Common myeloid progenitor, CD34-positive (primary cell): ENCODE measurements at places on chromosomes 1 and 21.
A peak's percentile ranks its signal among the peaks of the same experiment; 100 is the strongest.

- DNase-seq: peak; percentile 24
These were observed 10.4 kb upstream of the GJA8 start for GRCh38 chr1:147892216-147892615.

- DNase-seq: no peak
These were observed 147.5 kb downstream of the TSEN15 start for GRCh38 chr1:184199036-184199435.

- peak; percentile 86 for DNase-seq
These were observed 88.9 kb downstream of the DYRK1A start for GRCh38 chr21:37455504-37455911.

DNA sequence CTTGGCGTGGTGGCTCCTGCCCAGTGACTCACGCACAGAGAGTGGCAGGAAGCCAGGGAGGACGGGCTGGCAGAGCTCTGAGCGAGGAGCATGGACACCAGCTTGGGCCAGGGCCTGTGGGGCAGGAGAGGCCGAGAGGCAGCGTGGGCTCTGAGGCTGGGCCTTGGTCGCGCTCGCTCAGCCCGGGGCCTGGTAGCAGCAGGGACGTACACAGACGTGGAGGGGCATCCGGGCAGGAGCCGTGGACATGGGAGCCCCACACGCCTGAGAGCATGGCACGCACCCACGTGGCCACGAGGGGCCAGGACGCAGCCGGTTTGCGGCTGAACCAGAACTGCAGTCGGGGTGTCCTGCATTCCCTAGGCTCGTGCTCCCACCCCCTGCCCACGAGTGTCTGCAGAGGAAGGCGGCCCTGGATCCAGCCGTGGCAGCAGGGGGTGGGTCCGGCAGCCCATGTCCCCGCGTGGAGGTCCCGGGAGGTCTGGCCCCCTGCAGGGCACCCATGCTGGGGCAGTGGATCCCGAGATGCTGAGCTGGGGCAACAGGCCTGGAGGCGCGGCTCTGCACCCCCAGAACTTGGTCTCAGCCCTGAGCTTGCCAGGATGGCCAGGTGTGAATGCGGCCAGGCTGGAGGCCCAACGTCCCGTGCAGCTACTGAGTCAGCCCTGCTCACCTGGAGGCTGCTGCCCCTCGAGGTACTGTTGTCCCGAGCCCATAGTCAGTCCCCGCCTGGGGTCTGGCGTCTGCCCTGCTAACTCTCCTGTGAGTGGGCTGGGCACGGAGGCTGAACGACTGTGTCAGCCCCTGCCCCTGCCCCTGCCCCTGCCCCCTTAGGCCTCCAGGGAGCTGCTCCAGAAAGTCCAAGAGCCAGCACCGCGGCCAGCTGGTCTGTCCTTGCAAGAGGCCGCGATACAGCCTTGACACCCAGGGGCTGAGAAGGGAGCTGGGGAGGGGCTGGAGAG, 61.6 kb downstream of the SLX9 start:
- no peak for DNase-seq

DNA sequence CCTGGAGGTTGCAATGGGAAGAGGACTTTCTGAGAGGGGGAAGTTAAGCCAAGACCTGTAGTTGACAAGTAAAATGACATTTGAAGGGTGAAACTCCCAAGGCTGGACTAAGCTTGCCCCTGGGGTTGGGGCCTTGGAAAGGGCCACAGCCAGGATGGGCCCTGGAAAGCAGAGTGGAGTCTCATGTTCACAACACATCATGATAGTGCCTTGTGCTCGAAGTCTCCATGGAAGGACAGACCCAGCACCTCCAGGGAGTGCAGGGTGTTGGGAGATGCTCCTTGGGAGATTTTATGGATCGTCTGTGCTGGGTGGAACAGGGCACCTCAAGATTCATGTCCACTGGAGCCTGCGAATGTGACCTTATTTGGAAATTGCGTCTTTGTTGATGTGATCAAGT, 55.6 kb upstream of the ACTRT2 start:
- no peak for DNase-seq

- DNase-seq: no peak
These were observed 35.4 kb upstream of the LHX4 start for GRCh38 chr1:180194546-180195207.

DNA sequence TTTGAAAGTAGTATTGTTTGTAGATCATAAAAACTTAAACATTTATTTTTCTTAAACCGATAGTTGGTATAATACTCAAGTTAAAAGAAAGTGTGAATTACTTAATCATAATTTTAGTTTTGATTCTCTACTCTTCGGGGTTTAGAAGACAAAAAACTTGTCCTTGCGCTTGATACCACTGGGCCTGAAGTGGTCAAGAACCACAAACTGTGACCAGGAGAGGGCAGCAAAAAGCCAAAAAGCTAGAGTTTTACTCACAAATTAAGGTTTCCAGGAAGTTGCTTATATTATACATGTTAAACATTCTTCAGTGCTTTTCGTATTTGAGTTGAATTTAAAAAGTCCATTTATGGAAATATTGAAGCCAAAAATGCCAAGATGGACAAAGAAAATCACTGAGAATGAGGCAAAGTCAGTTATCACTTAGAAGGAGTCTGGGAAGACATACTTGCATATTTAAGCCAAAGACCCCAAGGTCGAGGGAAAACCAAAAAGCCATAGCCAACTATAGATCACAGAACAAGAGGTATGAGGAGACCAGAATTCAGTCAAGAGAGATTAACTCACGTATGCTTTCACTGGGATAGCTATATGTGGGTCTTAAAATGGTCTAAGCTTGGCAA, 34.2 kb downstream of the EFCAB7 start:
- DNase-seq: peak; percentile 29

- DNase-seq: no peak
These were observed 1.6 kb upstream of the PIGK start for GRCh38 chr1:77220687-77221463.

- DNase-seq: peak; percentile 57
These were observed 58.2 kb upstream of the ABCG1 start for GRCh38 chr21:42160765-42161164.

DNA sequence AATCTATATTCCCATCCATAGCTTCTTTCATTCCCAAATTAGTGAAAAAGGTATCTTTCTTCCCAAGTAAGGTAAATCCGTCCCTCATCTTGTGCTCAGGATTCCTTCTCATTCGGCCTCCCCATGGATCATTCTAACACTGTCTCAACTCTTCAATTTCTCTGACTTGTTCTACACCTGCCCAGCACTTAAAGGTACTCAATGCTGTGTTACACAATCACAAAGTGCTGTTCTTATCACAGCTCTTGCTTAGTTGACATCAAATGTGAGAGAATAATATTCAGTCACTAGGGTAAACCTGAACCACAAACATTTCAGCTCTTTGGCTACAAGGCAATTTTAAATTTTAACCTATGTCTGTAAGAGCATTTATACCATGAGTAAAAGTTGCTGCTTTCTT, 94.8 kb downstream of the DIRAS3 start:
- no peak for DNase-seq

- no peak for DNase-seq
These were observed 42.3 kb downstream of the DUSP10 start for GRCh38 chr1:221699577-221699976.

GRCh38 chr1:35126546-35126945, 47.4 kb downstream of the ZMYM1 start:
- no peak for DNase-seq

GRCh38 chr1:232533328-232533727, 96.6 kb downstream of the SIPA1L2 start:
- no peak for DNase-seq

- DNase-seq: no peak
These were observed 8.9 kb downstream of the RCAN1 start for GRCh38 chr21:34606051-34606450.

- no peak for DNase-seq
These were observed 12.7 kb upstream of the PARS2 start for GRCh38 chr1:54777011-54777410.

- DNase-seq: peak; percentile 33
These were observed 241.0 kb downstream of the PTPRC start for GRCh38 chr1:198879711-198880306.

GRCh38 chr21:26751305-26751704, 93.9 kb downstream of the ADAMTS1 start:
- peak; percentile 38 for DNase-seq

DNA sequence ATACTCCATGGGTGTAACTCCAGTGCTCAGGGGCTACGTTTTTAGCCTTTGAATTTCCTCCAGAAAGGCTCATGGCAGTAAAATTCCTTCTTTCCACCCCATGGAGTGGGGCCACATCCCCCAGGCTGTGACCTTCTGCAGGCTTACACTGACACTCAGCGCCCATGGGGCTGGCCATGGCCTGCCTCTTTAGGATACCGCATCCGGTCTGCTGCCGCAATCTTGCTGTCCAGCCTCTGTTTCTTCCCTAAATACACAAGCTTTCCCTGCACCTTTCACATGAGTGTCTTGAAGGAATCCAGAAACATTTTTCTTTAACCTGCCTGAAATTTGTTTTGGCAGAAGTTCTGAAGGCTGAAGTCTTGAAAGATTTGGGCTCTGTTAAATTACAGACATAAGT, 170.5 kb downstream of the NTMT2 start:
- DNase-seq: no peak

DNA sequence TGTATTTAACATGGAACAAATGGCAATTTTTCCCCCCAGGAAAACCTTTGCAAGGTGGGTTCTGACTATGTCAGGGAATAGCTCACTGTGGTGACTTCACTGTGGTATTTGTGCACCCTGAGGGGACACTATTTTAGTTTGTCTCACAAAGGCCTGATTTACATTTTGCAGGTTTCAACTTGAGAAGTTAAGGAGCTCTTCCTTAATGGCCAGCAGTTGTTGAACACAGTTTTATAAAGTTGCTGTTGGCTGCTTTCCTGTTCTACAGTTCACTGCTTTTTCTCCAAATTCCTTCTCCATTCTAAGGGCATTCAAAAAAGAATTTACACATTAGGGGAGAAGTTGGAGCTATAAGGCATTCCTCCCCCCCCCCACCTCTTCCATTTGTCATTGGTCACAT, 4.6 kb downstream of the LAMC1 start:
- DNase-seq: no peak

DNA sequence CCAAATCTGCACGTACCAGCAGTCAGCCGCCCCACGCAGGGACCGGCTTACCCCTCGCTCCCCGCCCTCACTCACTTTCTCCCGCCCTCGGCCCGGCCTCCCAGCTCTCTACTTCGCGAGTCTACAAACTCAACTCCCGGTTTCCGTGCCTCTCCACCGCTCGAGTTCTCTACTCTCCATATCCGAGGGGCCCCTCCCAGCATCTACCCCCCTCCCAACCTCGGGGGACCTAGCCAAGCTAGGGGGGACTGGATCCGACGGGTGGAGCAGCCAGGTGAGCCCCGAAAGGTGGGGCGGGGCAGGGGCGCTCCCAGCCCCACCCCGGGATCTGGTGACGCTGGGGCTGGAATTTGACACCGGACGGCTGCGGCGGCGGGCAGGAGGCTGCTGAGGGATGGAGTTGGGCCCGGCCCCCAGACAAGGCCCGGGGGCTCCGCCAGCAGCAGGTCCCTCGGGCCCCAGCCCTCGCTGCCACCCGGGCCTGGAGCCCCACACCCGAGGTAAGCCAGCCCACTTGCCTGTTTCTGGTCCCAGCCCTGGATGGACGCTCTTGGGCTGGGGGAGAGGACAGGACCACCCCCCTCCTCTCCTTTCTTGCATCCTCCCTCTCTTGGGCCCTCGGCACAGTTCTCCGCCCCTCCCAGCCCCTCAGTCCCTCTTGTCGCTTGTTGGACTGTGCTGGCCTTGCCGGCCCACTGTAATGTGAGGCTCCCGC, at the start of gene ARTN:
ARTN (plus strand) TSS at position 416 of the 715 bp plus-strand sequence. CDS start 1,856 bp downstream, outside the sequence.
- DNase-seq: no peak

DNA sequence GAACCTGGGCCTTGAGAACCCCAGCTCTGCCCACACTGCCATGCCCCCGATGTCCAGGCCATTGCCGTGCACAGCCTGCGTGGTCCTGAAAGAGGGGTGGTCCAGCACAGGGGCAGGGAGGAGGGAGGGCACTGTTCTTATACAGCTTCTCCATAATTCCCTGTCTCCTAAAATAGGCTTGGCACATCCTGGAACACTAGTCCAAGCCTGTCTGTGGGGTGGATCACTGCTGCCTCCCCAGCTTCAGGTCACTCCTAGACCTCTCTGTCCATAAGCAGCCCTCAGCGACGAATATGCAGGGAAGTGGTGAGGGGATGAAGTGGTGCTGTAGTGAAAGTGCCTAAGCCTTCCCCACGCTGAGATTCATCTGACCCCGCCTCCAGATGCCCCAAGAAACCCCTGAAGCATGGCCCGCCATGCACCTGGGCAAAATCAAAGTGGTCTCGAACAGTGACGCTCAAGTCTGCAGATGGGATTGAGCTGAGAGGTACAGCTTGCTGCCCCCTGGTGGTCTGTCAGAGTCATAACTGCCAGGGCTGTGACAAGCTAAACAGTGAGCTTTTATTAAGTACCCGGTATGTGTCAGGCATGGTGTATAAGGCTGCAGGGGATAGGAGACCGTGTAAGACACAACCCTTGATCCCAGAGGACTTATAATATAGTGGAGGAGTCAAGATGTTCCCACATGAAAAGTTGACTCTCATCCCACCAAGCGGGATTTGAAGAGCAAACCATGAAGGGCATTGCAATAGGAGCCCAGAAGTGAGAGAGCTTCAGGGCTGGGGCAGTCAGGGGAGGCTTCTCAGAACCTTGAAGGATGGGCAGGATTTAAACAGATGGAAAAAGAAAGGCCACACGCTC, 66.6 kb downstream of the FAM163A start:
- peak; percentile 78 for DNase-seq

DNA sequence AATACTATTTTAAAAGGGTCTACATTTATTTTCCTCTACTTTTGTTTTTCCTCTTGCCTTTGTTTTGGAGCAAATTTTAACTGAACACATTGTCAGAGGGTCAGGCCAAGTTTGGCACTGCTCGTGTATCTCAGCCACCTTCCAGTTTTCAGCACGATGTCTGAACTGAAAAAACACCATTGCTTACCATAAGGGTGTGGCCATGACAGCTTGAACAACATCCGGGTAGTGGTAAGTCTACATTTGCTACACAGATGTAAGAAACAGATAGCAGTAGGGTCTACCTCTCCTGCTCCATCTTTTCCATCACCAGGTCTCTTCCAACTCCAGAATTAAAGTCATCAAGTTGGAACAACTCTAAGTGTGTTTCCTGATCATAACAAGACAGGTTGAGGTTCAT, 4.2 kb downstream of the HIVEP3 start:
- DNase-seq: no peak

DNA sequence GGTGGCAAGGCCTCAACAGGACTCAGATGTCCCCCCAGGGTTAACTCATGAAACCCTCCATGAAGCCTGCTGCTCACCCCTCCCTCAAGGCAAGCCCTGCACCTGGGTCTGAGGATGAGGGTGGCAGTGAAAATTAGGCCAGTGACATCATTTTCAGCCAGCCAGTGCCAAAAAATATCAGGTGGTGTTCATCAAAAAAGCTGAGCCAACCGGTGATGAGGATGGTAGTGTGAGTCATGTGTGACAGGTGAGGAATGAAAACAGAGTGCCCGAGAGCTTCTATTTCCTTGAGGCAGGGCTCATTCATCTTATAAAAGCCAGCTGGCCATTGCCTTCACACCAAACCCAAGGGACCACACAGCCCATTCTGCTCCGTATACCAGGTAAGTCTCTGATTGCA, at the start of gene SPRR1A:
SPRR1A (plus strand) TSS at position 339 of the 400 bp plus-strand sequence. CDS start 1,150 bp downstream, outside the sequence.
- no peak for DNase-seq

GRCh38 chr1:1883092-1883873, 7.6 kb downstream of the GNB1 start:
- DNase-seq: no peak
